Vagina (tissue), 2 donors: ENCODE measurements at places on chromosomes 4 and X.

DNA sequence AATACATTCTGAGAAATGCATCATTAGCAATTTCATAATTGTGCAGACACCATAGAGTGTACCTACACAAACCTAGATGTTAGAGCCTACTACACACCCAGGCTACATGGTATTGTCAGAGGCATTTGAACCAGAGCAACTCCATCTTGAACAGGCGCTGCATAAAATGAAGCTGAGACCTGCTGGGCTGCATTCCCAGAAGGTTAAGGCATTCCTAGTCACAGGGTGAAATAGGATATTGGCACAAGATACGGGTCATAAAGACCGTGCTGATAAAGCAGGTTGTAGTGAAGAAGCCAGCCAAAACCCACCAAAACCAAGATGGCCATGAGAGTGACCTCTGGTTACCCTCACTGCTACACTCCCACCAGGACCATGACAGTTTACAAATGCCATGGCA is 116.4 kb downstream of the LARP7 start:
- no peak for DNase-seq

GRCh38 chr4:77176640-77177039 is 19.6 kb downstream of the CCNG2 start:
- DNase-seq = no peak

DNA sequence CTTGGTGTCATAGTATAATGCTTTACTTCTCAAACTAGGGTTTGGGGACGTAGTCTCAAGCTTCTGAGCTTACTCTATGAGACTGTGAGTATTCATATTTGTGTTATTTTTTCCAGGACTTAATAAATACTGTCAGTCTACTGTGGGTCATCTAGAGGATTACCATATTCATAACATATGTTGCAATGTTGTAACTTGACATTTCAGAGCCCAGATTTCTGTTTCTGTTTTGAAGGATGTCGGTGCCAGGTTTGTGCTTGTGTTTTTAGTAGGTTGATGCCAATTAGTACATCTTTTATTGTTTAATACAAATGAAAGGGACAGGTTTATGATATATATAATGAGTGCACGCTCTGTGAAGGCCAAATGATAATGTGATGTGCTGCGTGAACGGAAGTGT is 69.6 kb downstream of the SPANXN4 start:
- DNase-seq = no peak

GRCh38 chrX:118577041-118577440 is 81.4 kb downstream of the DOCK11 start:
- no peak for DNase-seq

GRCh38 chr4:123777373-123777772 is 380.8 kb downstream of the SPRY1 start:
- DNase-seq = no peak

GRCh38 chr4:182944484-182945213 is 27.5 kb upstream of the DCTD start:
- DNase-seq = no peak

GRCh38 chrX:130825525-130825924 is 77.5 kb downstream of the ENOX2 start:
- DNase-seq = no peak

- no peak for DNase-seq
Observed at GRCh38 chrX:53313728-53314105, 32.3 kb upstream of the IQSEC2 start.

DNA sequence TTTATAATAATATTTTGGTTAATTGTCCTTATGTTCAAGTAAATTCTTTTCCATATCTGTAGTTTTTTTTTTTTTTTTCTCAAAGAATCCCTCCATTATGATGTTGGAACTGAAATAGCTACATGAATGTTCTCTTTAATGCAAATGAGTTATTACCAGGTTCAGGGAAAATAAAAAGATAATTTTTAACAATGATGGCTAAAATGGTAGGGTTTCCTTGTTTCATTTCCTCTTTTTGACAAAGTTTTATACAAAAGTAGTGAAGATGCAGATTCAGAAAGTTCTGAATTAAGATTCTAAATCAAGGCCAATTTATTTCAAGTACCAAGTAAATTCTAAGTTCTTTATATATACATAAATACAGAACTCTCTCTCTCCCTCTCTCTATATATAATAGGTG is 779.0 kb upstream of the INTU start:
- DNase-seq = no peak

- DNase-seq = no peak
Observed at GRCh38 chrX:30712214-30712613, 59.0 kb downstream of the GK start.

- DNase-seq = no peak
Observed at GRCh38 chr4:6589444-6589843, 14.5 kb downstream of the MAN2B2 start.

DNA sequence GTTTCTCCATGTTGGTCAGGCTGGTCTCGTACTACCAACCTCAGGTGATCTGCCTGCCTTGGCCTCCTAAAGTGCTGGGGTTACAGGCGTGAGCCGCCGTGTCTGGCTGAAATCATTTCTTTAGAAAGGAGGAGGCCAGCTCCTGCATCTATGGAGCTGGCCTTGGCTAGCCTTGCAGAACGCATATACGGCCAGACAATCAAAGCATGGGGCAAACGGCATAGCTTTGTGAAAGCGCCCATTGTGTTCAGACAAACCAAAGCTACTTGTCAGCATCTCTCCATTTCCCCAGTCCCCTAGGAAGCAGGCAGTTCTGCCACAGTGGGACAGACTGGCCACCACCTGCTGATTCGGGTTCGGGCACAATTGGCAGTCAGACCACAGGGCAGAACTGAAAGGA is 48.9 kb upstream of the IQSEC2 start:
- DNase-seq = no peak

- DNase-seq = no peak
Observed at GRCh38 chrX:108186811-108187210, 95.2 kb downstream of the ATG4A start.

DNA sequence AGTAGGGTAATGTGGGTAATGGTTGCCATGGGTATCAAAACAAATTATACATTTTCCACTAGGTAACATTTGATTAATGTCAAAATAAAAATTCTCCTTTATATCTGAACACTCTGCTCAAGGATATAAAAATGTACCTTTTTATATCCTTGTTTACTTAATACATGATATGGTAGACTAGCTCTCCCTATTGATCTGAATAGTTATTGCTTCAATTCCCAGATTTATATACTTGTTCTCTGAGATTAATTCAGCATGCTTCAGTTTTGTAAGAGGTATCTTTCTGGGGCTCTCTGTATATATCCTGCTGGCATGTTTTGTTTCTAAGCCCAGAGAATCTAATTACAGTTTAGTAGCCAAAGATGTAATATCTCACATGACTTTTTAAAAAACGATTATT is 169.7 kb downstream of the NPNT start:
- no peak for DNase-seq

DNA sequence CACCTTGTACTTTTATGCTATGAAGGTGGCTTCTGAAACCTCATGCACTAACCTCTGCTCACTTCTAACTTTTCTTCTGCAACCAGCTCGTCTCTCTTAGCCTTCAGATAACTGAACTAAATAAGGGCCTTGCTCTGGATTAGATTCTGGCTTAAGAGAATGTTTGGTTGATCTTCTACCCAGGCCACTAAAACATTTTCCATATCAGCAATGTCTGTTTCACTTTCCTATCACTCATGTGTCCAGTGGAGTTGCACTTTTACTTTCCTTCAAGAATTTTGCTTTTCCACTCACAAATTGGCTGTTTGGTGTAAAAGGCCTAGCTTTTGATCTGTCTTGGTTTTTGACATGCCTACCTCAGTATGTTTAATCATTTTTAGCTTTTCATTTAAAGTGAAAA is 105.8 kb downstream of the KCTD8 start:
- no peak for DNase-seq

DNA sequence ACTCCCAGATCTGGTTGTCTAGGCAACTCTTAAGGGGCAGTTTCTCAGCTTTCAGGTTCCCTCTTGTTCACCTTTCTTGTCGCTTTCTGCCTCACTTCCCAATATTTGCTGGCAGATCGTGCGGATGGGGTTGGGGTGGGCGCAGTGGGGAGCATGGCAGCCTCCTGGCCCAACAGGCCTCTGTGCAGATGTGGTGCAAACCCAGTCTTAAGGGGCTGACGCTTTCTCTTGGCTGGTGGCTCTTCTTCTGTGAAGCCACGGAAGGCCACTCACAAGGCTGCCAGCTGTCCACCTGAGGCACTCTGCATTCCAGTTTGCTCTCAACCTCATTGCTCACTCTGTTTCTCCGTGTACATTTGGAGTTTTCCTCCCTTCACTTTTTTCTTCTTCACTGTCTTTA is 61.7 kb downstream of the NBDY start:
- DNase-seq = peak; percentile 16

GRCh38 chrX:115373308-115373707 is 83.8 kb downstream of the LUZP4 start:
- DNase-seq = no peak

DNA sequence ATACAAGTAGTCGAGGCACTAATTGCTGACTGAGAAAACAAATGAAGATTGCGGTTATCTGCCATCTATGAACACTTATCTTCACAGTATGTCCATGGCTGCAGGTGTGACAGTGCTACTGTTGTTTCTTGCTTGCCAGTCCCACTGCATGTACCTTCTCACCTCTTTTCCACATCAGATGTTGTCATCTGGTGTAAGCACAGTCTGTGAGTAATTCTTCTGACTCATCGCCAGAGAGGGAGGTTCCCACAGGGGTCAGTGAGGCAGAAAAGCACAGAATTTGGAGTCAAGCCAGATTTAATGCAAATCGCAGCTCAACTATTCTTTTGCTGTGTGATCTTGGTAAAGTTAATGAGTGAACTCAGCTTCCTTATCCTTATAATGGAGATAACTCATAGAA is 144.4 kb downstream of the GLRA2 start:
- no peak for DNase-seq

DNA sequence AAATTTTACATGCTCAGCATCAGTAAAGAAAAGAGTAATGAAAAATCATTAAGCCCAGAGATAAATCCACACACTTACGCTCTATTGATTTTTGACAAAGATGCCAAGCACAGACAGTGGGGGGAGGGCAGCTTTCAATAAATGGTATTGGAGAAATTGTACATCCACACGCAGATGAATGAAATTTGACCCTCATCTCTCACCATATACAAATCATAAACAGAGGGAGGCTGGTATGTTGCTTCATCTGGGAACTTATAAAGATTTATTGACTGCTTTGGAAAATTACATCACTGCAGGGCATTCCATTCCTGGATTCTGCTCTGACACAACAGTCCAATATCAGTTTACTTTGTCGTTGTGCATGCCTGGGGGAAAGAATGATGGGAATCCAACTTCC is 58.4 kb upstream of the XAGE1A start:
- no peak for DNase-seq

GRCh38 chr4:108762559-108763225 is at the start of gene ETNPPL:
ETNPPL (minus strand) TSS chr4:108763053; CDS start chr4:108762898, 155 bp downstream.
- DNase-seq = no peak

DNA sequence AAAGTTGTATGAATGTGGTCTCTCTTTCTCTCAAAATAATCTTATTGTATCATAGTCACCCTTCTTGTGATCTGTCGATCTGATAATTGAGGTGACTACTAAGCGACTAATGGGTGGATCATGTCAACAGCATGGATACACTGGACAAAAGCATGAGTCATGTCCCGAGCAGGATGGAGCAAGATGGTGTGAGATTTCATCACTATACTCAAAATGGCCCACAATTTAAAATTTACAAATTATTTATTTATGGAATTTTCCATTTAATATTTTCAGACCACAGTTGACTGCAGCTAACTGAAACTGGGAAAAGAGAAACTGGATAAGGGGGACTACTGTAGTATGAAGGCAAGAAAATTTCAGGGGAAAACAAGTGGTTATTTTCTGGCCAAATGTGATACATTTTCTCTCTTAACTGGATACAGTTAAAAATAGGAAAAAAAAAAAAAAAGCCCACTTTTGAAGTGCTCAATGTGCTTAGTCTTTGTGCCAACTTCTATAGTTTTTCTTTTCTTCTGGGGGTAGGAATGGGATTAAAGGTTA is 25.3 kb downstream of the FAM241A start:
- no peak for DNase-seq

GRCh38 chr4:2930758-2931511 is 32.3 kb downstream of the NOP14 start:
- no peak for DNase-seq

DNA sequence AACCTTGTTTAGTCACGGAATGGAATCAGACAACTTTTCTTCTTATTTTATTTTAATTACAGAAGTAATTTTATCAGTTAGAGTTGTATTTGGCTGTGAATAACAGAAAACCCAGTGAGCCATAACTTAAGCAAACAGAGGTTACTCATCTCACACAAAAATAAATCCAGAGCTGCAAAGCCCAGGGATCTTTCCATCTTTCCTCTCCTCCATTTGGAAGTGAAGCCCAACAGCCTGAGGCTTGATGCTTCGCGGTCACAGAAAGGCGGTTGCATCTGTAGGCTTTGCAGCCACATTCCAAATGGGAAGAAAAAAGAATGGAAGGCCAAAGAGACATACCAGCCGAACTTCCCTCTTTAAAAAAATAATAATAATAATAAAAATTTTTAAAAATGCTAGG is 22.6 kb downstream of the CHRNA9 start:
- no peak for DNase-seq

- no peak for DNase-seq
Observed at GRCh38 chr4:112189754-112190153, 41.8 kb upstream of the AP1AR start.

DNA sequence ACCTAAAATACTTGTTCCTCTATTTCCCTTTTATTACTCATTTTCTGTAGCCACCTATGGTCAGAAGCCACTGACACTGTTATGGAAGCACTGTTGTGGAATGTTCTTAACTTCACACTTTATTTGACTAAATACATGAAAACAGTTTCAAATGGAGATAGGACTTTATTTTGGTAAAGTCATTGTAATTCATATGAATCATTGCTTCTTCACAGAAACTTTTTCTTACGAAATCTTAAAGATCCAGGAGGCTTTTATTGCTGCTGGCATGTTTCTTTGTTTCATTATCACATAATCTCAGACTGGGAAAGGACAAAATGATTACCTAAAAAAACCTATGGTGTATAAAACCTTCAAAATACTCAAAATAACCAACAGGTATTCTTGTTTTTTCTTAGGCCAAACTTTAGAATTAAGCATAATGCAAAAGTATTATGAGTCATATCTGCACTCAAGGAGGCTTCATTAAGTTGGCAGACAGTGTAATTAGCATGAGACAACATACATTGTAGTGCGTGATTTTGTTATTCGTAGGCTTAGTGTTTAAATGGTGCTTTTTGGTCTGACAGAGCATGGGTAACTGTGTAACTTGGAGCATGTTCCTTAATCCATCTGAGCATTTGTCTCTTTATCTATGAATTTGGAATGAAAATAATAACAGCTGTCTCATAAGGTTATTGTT is 58.0 kb downstream of the SH3BGRL start:
- no peak for DNase-seq

GRCh38 chrX:39679497-39680157 is 418.1 kb downstream of the BCOR start:
- no peak for DNase-seq
